ENCODE measurements at places on chromosomes 6 and 20.
A peak's percentile ranks its signal among the peaks of the same experiment; 100 is the strongest.

- no peak for DNase-seq
These were observed 65.8 kb downstream of the MAP3K4 start for GRCh38 chr6:161057103-161058091.

DNA sequence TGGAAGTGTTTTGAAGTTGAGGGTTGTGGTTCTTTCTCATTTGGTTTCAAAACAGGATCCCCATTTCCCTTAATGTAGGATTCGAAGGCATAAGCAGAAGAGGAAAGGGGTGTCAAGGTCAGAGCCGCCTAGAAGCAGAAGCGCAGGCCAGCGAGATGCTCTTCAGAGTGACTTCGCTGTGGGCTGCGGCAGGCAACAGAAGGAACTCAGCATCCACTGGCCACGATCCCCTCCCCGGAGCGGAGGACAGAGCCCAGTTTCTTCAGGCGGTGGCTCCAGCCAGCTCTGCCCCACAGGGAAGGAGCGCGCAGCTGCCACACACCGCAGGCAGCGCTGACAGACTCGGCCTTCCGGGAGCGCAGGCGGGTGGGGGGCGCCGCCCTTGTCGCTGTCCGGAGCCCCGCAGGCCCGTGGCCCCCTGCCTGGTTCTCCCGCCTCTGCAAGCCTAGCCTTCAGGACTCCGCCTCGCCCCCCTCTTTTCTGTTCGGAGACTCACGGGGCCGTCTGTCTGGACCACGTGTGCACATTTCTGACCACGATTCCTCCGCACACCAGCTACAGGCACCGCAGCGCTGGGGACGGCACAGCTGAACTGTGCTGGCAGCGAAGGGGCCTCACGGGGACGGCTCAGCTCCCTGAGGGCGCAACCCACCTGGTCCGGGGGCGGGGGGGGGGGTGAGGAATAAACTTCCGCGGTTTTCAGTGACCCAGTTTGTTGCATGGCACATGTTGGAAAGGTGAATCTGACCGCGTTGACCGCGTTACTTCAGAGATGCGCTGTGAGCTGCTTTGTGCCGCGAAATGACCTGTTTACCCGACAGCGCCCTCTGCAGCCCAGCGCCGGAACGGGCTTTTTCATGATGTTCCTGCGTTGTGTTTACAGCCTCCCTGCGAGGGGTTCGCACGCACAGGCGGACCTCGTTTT lies 26.1 kb downstream of the TTLL2 start:
- DNase-seq = peak; percentile 7

DNA sequence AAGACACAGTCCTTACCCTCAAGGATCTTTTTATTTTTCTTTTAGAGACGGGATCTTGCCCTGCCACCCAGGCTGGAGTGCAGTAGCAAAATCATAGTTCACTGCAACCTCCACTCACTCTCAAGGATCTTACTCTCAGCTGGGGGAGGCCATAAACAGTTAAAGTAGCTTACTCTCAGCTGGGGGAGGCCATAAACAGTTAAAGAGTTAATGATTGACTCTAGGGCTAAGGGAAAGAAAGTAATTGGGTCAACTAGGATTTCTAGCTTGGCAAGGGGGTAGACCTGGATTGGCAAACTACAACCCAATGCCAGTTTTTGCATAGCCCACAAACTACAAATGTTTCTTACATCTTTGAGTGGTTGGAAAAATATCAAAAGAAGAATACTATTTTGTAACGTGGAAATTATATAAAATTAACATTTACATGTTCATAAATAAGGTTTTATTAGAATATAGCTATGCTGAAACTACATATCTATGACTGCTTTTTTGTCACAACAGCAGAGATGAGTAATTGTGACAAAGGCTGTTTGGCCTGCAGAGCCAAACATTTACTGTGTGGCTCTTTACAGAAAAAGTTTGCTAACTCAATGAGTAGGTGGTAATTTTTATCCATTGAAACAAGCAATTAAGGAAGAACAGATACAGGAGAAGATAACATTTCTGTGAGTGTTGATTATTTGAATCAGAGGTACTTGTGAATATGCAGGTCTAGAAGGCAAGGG lies 46.4 kb downstream of the PTPRA start:
- DNase-seq = no peak

DNA sequence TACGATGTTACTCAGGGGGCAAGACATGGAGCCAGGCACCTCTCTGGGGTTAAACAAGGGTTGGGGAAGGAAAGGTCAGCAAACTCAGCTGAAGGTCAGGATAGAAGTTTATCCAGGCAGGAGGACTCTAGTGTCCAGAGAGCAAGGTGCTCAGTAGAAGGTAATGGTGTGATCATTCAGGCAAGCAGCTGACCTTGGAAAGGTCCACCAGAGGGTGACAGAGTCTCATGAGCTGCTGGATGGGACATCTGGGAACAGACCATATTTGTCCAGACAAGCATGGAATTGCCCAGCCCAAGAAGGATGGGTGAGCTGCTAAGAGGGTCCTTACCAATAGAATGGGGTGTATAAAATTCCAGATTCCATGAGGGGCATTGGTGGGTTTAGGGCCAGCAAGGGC lies 89.5 kb downstream of the MAP3K7 start:
- no peak for DNase-seq

GRCh38 chr20:43140726-43141125 lies 49.0 kb downstream of the PTPRT start:
- DNase-seq = no peak

DNA sequence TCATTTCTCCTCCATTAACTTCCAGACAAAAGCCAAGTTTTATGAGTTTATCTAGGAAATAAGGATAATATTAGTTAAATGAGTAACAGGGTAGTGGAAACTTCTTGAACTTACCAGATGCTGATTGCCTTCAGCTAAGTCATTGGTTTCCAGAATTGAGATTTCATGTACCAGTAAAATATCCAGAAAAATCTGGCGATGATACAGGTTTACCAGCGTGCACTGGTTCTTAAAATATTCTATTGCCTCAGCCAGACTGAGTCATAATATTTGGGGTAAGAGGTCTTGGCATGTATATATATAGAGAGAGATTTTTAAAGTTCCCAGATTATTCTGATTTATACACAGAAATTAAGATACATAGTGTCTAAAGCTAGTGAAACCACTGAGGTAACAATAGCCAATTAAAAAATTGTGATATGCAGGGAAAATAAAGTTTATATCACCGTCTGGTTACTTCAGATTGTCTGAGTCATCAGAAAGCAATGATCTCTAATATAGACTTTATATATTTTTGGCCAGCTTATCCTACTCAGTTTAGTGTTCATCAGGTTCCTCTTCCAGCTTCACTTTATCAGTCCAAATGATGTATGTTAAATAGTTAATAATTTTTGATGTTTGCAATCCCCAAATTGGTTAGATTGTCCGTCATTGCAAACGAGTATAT lies 39.5 kb upstream of the SDHAF4 start:
- DNase-seq = no peak

- DNase-seq = no peak
These were observed 531.8 kb downstream of the UTRN start for GRCh38 chr6:144816936-144817335.

- no peak for DNase-seq
These were observed 17.9 kb downstream of the GNAS start for GRCh38 chr20:58870293-58871014.

- no peak for DNase-seq
These were observed 219.0 kb downstream of the TTLL2 start for GRCh38 chr6:167543602-167544497.

GRCh38 chr20:3908667-3909066 lies 19.5 kb downstream of the PANK2 start:
- DNase-seq = no peak

DNA sequence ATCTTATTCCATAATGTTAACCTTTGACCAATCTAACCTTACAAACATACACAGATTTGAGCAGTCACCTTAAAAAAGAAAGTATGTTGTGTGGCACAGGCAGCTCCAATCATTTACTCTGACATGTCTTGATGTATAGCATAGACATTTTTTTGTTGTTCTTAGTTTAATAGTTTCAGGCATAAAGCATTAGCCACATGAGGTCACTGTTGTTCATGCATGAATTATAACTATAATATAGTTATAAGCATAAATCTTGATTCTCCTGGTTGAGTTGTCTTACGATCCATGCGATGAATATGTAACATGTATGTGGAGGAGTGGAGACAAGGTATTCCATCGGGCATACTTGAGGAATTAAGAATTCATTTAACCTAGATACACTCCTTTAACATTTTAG lies 26.1 kb upstream of the NKAIN2 start:
- DNase-seq = no peak

DNA sequence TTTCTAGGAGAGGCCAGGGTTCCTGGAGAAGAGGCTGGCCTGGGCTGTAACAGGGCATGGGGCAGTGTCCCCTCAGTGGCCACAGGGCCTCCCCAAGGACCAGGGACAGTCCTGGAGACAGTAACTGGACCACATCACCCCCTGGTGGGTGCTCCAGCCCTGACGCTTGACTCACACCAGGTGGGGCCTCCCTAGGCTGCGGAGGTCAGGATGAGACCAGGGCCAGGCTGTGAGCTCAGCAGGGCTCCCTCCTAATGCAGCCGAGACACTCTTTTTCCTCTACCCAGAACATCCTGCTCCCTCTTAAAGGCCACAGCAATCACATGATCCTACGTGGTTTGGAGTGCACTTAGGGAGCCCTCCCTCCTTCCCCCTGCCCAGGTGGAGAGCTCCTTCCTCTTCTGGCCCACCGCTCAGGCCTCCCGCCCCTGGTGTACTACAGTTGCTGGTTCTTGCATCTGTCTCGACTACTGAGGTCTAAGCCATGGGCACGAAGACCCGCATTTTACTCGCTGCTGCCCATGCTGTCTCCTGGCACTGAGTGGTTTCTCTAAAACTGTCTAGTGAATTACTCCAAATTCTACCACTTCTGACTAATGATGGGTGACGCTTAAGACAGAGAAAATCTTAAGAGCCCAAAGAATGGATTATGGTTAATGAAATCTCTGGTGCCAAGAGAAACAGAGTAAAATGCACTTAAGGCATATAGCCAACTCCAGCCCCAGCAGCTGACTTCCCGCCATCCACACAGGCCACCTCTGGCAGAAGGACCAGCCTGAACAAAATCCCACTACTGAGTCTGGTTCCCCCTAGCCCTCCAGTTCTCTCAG lies 166.1 kb upstream of the CST7 start:
- no peak for DNase-seq

DNA sequence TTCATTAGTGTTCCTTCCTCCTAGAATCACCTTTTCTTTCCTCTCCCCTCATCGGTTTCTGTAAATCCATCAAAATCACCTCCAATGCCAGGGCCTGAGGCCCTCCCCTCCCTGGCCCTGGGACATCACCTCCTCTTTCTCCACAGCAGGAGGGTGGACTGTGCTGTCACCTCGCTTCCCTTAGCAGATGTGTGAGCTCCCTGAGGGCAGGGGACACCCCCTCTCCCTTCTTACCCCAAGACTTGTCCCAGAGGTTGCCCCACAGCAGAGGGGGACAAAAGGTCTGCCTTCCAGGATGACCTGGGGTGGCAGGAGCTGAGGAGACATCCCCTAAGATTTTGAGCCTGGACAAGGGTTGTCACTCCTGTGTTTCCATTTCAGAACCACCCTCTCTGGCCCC lies 5.9 kb downstream of the ULBP1 start:
- no peak for DNase-seq

DNA sequence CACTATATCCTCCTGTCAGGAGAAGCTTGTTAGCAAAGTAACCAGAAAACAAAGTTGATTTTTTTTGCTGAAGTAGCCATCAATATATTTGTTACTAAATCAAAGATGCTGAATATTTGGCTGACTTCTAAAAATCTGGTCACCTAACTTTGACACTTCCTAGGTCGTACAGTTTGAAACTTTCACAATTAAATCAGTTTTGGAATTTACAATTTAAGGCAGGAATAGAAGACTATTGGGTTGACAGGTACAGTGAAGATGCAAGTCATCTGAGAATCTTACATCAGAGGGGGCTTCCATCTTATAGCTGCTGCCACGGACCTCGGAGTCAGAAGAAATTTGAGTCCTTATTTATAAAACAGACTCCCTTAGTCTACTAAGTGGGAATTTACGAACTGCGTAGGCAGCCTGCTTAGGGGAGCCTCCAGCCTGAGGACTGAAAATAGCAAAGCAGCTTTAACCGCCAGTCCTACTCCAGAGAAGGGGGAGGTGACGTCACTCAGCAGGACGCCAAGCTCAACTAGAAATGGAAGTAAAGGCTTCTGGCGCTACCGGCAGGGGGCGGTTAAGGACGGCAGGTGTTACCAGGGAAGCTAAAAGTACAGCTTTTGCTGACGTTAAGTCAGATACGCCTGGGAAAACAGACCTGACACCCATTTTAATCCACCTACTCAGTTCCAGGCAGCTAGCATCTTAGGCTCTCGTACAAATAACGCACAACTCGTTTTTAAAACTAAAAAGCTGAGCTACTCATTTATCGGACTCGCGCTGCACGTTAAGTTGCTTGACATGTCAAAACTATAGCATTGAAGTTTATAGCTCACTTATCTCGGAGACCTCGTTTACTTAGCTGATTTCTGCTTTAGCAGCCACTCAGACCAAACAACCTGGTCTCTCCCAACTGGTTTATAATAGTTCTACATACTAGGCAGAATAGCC lies 61.1 kb upstream of the HFE start:
- DNase-seq = peak; percentile 73

DNA sequence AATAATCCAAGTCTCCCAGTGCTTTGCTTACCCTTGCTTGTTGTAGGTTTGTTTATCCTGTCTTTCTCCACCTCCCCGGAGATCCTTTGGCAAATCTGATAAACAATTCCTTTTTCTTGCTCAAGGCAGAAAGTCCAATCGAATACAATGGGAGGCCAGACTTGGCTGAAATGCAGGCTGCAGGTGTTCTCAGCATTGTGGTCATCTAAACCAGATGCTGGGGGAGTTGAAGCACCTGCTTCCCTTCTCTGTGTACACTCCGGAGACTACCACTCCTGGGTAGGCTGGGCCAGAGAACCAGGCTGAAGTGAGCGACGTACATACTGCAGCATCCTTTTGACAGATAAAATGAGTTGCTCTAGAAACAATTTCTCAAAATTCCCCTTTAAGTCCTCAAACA lies 82.6 kb upstream of the PREP start:
- no peak for DNase-seq

- no peak for DNase-seq
These were observed 86.3 kb downstream of the SOD2 start for GRCh38 chr6:159606786-159607185.

DNA sequence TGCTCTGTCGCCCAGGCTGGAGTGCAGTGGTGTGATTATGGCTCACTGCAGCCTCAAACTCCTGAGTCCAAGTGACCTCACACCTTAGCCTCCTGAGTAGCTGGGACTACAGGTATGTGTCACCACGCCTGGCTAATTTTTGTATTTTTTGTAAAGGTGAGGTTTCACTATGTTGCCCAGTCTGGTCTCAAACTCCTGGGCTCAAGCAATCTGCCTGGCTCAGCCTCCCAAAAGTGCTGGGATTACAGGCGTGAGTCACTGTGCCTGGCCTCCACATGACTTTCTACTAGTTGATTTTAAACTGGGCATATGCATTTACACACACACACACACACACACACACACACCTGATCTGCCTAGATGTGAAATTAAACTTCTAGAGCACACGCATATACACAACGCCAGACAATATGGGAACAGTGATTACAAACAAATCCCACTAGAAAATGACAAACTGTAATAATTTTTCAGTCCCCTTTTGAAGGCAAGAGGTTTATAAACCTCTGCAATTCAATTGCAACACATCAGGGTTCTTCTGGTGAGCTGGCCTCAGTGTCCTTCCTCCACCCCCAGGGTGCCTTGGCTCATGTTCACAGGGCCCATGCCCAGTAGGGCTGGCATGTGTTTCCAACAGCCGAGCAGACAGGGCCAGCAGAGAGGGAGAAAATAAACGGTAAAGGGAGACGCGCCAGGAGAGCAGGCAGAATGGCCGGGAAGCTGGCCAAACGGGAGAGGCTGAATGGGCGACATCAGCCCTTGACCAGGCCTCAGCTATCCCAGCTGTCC lies 31.2 kb downstream of the PARD6B start:
- DNase-seq = no peak

GRCh38 chr20:38143646-38144554 lies 21.2 kb downstream of the TGM2 start:
- no peak for DNase-seq
